NCI-H2171 (cell line): ENCODE measurements at places on chromosomes 2 and 18.

DNA sequence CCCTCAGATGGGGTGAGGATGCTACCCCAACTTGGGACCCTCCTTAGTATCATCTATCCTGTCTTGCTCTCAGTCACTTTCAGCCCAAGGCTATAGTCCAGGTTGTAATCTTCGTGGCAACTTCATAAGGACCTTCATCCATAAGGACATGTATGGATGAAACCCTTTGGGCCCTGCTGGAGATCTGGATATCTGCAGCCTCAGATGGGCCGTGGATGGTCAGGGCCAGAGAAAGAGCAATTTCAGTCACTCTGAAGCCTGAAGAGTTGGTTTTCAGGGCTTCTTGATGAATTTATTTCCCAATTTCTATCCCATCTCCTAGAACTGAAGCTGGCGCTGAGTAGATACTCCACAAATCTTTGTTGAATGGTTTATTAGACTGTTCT is 28.7 kb downstream of the RHOB start:
- no peak for DNase-seq

DNA sequence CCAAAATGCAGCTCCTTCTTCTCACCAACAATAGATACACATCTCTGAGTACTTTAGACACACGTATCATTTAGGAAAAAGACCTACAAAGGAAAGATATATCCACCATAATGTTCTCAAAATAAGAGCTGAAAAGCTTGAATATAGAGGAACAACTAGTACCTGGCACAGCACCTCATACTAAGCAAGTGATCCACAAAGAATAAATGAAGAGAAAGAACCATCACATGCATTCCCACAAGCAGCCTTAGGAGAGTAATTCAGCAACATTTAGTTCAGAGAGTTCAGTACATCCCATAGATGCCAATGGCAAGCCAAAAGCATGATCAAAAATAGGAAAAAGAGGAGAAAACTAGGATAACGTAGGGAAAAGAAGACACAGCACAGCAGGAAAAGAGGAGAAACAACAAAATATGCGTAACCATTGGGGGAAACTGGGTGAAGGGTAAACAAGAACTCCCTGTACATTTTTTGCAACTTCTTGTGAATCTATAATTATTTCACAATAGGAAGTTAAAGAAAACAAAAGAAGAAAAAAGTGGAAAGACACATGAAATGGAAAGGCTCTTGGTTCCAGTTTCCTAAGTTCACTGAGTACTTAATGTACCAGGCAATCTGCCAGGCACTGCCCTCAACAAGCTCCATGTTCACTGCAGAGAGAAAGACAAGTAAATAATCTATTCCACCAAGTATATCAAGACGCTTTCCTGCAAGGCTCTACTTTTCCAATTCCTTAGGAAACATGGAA is 22.3 kb downstream of the CLASP1 start:
- DNase-seq, result no peak

DNA sequence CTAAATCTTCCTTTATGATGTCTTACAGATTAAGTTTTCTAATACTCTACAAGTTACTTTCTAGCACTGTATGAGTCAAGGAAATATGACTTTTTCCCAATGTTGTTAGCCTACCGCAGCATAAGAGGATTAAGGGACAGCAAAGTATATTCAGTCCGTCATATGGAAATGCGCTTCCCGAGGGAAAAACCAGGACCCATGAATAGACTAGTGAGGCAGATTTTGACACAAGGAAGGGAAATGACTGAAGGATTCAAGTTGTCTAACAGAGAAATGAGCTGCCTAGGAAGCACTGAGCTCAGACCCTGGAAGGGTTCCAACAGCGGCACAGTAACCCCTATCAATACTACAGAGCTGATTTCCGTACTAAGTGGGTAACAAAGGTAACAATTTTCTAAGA is 12.0 kb downstream of the SEPTIN10 start:
- DNase-seq, result no peak

GRCh38 chr2:20931346-20931745 is 108.4 kb upstream of the LDAH start:
- no peak for DNase-seq

DNA sequence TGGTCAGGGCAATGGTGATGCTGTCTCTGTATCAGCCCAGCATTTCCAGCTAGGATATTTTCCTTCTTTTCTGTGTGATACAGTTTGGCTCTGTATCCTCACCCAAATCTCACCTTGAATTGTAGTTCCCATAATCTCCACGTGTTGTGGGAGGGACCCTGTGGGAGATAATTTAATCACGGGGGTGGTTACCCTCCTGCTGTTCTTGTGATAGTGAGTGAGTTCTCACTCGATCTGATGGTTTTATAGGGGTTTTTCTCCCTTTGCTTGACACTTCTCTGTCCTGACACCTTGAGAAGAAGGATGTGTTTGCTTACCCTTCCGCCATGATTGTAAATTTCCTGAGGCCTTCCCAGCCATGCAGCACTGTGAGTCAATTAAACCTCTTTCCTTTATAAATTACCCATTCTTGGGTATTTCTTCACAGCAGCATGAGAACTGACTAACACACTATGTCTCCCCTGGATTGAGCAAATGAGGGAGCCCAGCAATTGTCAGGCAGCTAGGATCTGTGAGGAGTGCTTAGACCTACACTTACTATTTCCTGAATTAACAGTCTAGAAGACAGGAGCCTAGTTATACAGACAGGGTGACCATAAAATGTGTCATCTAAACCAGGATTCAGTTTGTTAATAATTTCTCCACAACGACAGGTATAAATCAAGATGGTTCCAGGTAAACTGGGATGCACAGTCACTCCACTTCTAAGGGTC is 6.0 kb downstream of the SCN2A start:
- DNase-seq, result no peak

- no peak for DNase-seq
Observed at GRCh38 chr2:17800693-17801458, 15.4 kb upstream of the MSGN1 start.

DNA sequence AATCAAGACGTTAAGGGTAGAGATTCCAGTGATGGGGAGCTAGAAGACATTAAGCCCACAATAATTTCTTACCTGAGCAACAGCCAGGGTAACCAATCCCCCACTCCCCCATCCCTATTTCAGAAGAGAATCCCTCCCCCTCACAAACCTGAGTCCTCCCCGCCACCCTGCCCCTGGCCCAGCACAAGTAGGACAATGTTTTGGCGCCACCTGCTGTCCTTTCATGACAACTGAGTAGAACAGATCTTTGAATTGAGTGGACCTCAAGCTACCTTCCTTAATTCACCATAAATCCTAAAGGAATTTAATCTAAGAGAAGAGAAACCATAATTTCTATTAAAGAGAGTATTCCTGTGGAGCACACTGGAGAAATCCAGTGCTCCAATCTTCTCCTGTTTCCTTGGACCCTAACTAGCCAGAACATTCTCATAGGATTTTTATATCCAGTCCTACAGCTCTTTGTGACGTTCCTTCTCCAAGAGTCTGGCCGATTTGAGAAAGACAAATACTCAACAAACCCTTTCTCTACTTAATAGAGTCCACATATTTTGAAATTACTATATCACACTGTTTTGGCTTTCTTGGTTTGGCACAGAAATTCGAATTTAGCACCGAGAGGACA is 41.1 kb downstream of the NHEJ1 start:
- peak; percentile 46 for DNase-seq

- no peak for DNase-seq
Observed at GRCh38 chr2:109324861-109325260, 195.9 kb downstream of the SH3RF3 start.

- no peak for DNase-seq
Observed at GRCh38 chr2:218083352-218083676, 14.3 kb downstream of the RUFY4 start.

GRCh38 chr2:82282111-82282882 is 1977.7 kb upstream of the LRRTM1 start:
- no peak for DNase-seq

DNA sequence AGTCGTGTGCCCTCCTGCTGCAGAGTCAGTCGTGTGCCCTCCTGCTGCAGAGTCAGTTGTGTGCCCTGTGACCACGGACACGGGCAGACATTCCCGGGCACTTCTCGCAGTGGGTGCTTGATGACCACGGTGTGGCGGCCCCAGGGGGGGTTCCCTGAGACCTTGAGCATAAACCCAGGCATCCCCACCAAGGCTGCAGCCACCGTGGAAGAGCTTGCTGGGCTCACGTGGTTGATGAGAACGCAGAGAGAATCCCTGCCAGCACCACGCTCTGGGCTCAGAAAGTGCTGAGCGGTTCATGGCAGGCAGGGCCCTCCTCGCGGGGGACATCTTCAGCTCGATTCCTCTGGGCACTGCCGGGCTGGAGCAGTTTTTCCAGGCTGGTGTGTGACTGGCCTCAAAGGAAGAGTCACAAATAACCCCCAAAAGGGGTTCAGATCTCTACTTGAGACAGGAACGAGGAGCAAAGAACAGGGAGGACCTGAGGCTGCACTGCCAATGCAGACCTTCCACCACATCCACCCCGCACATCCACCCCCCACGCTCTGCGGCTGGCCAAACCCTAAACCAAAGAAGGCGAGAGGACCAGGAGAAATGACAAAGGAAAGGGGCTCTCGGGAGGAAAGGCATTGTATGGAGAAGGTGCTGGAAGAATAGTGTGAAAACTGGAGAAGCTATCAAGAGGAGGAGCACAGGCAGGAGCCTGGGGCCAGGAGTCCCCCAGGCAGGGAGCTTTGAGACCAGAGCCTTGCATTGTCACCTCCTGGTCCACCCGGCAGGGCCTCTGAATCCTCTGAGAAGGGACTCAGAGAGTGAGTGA is 8.4 kb upstream of the PER2 start:
- no peak for DNase-seq

- DNase-seq, result peak; percentile 42
Observed at GRCh38 chr2:24793761-24794435, 673 bp downstream of the CENPO start.

GRCh38 chr2:118880501-118880900 is 33.1 kb upstream of the EN1 start:
- no peak for DNase-seq

GRCh38 chr2:34107811-34108210 is 508.7 kb upstream of the FAM98A start:
- no peak for DNase-seq

DNA sequence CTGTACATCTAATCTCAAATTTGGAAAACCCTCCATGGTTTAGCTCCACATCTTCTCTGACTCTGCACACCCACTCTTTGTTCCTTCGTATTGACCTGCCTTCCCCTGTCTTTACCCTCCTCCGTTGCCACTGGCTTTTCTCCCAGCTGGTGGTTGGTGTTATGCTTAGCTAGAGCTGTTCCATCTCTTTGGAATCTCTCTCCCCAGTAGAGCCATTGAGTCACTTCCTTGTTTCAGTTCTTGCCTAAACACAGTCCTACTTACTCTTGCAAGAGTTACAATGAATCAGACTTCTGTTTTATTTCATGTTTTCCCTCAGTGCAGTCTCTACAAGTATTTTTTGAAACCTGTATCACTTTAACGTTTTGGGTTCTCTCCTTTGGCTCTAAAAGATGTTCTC is 263.9 kb downstream of the LTBP1 start:
- DNase-seq, result no peak

DNA sequence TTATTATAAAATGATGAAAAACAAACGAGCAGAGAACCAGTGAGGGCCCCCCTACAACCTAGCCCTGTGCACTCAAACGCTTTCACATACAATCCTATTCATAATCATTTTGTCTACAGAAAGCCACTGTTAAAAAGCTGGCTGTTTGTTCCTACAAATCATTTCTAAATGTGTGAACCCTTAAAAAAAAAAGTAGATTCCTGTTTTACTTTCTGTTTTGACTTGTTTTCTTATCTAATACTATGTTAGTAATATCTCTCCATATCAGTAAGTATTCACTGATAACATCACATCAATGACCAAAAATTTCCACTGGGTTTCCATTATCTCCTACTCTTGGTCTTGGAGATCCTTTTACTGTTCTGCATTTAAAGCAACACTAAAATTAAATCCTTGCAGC is 128.8 kb upstream of the TTC39C start:
- DNase-seq, result no peak

- no peak for DNase-seq
Observed at GRCh38 chr18:47513614-47514013, 262.2 kb upstream of the SKOR2 start.

DNA sequence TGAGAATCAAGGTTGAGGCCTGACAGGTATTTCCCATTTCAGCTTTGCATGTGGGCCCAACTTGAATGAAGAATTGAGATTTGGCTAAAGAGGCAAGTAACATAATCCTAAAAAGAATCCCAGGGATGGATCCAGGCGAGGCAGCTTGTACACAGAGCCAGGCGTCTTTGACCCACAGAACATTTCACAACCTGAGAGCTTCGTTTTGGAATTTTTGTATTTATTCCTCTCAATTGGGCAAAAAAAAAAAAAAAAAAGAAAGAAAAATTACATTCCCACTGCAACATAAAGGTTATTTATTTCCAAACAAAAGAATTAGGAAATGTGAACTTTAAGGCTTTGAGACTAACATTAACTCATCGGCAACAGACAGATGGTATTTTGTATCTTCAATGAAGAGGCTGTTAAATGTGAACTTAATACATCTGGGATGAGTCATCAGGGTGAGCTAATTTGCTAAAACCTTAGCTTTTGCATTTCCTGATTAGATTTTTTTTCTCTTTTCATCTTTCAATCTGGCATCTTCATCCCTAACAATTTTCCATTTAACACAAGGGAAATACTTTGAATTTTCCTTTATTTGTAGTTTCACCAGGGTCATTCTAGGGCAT is 478.5 kb upstream of the TNP1 start:
- DNase-seq, result no peak

- no peak for DNase-seq
Observed at GRCh38 chr2:84631047-84631446, 114.7 kb downstream of the DNAH6 start.

- no peak for DNase-seq
Observed at GRCh38 chr2:216583147-216583546, 50.1 kb upstream of the IGFBP2 start.

DNA sequence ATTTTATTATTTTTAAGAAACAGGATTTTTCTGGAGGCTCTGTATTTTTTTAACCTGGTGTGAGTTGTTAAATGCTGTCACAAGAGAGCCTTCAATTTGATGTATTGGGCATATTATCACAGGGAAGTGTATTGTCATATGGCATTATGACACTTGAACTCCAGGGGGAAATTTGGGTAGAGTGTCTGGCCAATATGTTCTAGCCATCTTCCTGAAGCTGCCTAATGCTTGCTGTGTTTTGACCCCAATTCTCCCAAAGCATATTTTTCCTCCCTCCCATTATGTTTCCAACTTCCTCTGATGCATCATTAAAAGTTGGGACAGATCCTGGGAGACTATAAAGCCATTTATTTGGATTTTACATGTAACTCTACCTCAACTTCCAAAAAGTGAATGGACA is 214.1 kb upstream of the SESTD1 start:
- DNase-seq, result no peak

DNA sequence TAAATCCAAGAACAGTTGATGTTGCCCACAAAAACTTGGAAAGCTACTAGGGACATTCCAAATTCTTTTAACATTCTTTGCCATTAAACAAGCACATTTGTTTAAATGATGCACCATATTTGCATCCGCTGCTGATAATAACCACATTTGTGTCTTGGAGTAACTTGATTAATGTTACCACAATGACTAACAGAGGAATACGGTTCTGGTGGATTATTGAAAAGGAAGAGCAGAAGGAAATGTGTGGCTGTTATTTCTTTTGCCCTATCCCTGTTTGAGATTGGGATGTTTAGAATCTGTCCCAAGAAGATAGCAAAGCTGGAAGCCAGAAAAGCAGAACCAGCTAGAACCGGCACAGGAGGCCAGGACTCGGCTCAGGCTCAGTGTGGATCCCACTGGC is 39.2 kb upstream of the RASGRP3 start:
- DNase-seq, result no peak

GRCh38 chr2:227942965-227943364 is 71.5 kb downstream of the DAW1 start:
- DNase-seq, result no peak
